ENCODE measurements at places on chromosomes 3 and 15.

DNA sequence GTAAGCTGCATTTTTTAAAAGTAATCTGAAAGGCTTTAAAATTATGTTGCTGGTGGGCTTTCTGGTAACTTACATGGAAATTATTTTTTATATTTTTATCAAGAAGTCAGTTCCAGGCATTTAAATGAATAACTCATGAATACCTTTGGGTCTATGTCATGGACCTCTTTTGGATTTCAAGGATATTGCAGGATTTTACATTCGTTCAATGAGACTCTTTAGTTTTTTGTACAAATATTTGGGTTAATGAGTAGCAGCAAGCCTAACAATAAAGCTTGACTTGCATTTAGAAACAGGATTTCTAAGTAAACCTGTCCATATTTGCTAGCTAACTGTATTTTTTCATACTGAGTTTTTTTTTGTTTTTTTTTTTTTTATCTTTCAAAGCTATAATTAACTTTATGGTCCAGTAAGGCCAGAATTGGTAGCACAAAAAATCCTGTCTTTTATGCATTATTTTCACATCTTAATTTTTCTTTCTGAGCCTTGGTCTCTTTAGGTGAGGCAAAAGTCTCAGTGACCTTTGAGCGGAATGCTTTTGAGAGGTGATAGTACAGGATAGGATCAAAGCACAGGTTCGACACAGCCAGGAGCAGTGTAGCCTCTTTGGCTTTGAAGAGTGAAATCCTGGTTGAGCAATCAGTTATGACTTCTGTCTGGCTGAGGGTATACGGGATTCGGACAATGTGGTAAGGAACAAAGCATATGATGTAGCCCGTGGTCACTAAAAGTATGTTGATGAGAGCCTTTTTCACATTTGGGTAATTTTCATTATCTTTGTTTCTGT lies 4.8 kb downstream of the GPR171 start:
- no peaks in the 10 kb centered on the region for H3K27me3 ChIP-seq
- DNase-seq = no peak
- peak overlapping the region; percentile 96 for H3K4me3 ChIP-seq
- H3K4me1 ChIP-seq = peaks cover 50% of the 10 kb centered on the region
- peak overlapping the region; percentile 99 for H3K27ac ChIP-seq

GRCh38 chr3:152365766-152366593 lies 97.3 kb downstream of the MBNL1 start:
- DNase-seq = no peak
- H3K27me3 ChIP-seq = no peaks in the 10 kb centered on the region
- peaks cover 51% of the 10 kb centered on the region for H3K36me3 ChIP-seq
- H3K27ac ChIP-seq = no peak overlapping the region
- H3K4me1 ChIP-seq = peaks cover 65% of the 10 kb centered on the region
- H3K4me3 ChIP-seq = no peak overlapping the region

GRCh38 chr15:74783072-74783807 lies 1.4 kb downstream of the CSK start:
- peaks cover 60% of the 10 kb centered on the region for H3K4me1 ChIP-seq
- no peaks in the 10 kb centered on the region for H3K27me3 ChIP-seq
- DNase-seq = no peak

DNA sequence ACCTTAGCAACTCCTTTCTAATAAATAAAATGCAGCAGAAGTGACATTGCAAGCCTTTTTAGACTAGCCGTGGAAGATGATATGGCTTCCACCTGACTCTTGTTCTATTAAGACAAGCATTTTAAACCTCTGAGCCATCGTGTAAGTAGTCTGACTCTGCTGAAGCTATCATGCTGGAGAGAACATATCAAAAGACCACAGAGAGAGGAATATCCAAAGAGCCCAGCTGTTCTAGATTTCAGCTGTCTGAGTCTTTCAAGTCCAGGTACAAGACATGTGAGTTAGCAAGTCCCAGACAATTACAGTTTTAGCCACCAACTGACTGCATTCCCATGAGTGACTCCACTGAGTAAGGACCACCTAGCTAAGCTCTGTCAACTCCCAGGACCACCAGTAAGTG lies 517.0 kb upstream of the NAALADL2 start:
- H3K27ac ChIP-seq = no peak overlapping the region
- no peaks in the 10 kb centered on the region for H3K27me3 ChIP-seq
- no peaks in the 10 kb centered on the region for H3K36me3 ChIP-seq
- H3K4me3 ChIP-seq = no peak overlapping the region
- no peaks in the 10 kb centered on the region for H3K4me1 ChIP-seq

GRCh38 chr3:102530415-102531181 lies 95.8 kb downstream of the ZPLD1 start:
- no peak overlapping the region for H3K4me3 ChIP-seq
- DNase-seq = no peak
- H3K27ac ChIP-seq = no peak overlapping the region
- H3K4me1 ChIP-seq = no peaks in the 10 kb centered on the region
- H3K27me3 ChIP-seq = peaks cover 3% of the 10 kb centered on the region

GRCh38 chr3:143849854-143850549 lies 1.7 kb upstream of the SLC9A9 start:
- H3K4me1 ChIP-seq = peaks cover 57% of the 10 kb centered on the region
- no peak overlapping the region for H3K27ac ChIP-seq
- H3K36me3 ChIP-seq = peaks cover 2% of the 10 kb centered on the region
- DNase-seq = no peak
- peak overlapping the region; percentile 94 for H3K4me3 ChIP-seq

DNA sequence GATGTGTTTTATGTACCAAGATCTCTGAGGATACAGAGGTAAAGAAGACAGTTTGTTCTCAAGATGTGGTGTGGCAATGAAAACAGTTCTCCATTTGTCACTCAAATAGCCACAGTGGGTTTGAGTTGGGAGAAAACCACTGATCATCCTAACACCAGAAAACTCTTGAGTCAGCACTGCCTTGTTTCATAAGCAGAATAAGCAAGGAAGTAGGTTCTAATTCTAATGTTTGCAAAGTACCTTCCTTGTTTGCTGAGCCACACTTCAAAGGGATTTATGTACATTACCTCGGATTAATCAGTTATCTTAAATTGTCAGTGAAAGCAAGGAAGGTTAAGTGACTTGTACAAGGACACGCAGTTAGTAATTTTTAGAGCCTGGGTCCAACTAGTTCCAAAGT lies 107.8 kb upstream of the BOC start:
- H3K36me3 ChIP-seq = no peaks in the 10 kb centered on the region
- no peak for DNase-seq
- H3K4me3 ChIP-seq = no peak overlapping the region
- H3K27me3 ChIP-seq = no peaks in the 10 kb centered on the region
- H3K4me1 ChIP-seq = peaks cover 5% of the 10 kb centered on the region

DNA sequence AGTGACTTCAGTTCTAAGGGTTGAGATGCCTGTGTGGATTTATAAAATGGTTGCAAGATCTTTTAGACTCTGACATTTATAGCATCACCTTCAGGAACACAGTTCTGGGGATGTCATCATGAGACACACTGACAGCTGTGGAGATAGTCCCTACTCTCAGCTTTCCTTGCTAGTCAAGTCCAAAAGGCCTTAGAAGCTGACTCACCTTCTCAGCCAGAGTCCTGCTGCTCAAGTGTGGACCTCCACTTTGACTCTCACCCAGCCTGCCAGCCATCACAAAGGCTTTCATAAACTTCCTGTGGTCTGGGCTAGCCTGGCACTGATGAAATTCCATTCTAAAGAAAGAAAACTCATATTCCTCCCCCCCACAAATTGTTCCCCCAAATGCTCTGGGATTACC lies 44.8 kb downstream of the TMEM39A start:
- peaks cover 3% of the 10 kb centered on the region for H3K36me3 ChIP-seq
- no peak overlapping the region for H3K4me3 ChIP-seq
- DNase-seq = no peak
- peaks cover 11% of the 10 kb centered on the region for H3K4me1 ChIP-seq

GRCh38 chr15:82890338-82890994 lies 62.1 kb downstream of the HOMER2 start:
- H3K27me3 ChIP-seq = peaks cover 2% of the 10 kb centered on the region
- H3K4me1 ChIP-seq = no peaks in the 10 kb centered on the region
- no peak overlapping the region for H3K27ac ChIP-seq
- no peak for DNase-seq

- no peak for DNase-seq
- H3K36me3 ChIP-seq = no peaks in the 10 kb centered on the region
- H3K27ac ChIP-seq = peak overlapping the region; percentile 40
- H3K4me1 ChIP-seq = peaks cover 21% of the 10 kb centered on the region
These were observed 2.7 kb upstream of the LSMEM2 start for GRCh38 chr3:50275996-50276761.

DNA sequence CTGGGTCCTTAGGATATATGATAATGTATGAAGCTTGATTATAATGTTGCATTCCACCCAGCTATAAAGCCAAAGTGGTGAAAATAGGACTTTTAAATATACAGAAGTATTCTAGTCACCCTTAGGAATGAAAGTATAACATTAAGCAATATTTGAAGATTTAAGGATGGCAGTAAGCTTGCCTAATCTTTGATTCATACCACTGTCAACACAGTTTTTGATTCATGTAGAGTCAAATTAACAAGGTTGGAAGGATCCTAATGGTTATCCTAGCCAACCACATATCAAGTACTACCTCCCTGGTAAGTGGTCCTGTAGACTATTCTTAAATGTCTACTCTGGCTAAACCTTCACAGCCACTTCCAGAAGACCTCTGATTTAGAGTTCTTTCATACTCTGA lies 18.6 kb downstream of the ARIH1 start:
- H3K4me3 ChIP-seq = no peak overlapping the region
- H3K27ac ChIP-seq = no peak overlapping the region
- no peaks in the 10 kb centered on the region for H3K27me3 ChIP-seq
- no peak for DNase-seq
- H3K4me1 ChIP-seq = peaks cover 37% of the 10 kb centered on the region

GRCh38 chr3:156483002-156483401 lies 71.9 kb downstream of the SSR3 start:
- H3K4me1 ChIP-seq = peaks cover 42% of the 10 kb centered on the region
- no peak overlapping the region for H3K4me3 ChIP-seq
- DNase-seq = no peak

- DNase-seq = no peak
- H3K36me3 ChIP-seq = peaks cover 3% of the 10 kb centered on the region
- H3K27ac ChIP-seq = no peak overlapping the region
- H3K4me1 ChIP-seq = no peaks in the 10 kb centered on the region
- H3K27me3 ChIP-seq = peaks cover 2% of the 10 kb centered on the region
These were observed 252.5 kb downstream of the ISL2 start for GRCh38 chr15:76588811-76589747.

GRCh38 chr3:18398448-18398847 lies 26.7 kb downstream of the SATB1 start:
- H3K27me3 ChIP-seq = no peaks in the 10 kb centered on the region
- peaks cover 87% of the 10 kb centered on the region for H3K36me3 ChIP-seq
- peak overlapping the region; percentile 59 for H3K27ac ChIP-seq
- peaks cover 93% of the 10 kb centered on the region for H3K4me1 ChIP-seq
- no peak overlapping the region for H3K4me3 ChIP-seq
- DNase-seq = no peak

DNA sequence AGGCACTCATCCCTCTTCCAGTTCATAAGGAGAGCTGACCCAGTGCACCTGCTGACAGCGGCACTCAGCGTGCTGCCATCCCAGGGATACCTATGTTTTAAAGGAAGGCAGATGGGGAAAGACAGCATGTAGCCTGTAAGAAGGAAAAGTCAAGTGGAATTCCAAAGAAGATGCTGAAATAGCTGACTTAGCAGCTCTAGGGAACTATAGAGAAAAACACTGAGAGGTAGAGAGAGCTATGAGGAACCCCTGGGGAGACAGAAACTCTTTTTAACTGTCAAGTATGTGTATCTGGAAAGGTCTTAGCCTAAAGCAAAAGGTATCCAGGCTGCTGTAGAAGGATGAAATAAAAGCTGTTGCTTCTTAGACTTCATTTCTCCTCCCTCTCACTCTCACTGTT lies 113.4 kb upstream of the BCL6 start:
- peaks cover 17% of the 10 kb centered on the region for H3K36me3 ChIP-seq
- no peak for DNase-seq
- H3K4me3 ChIP-seq = no peak overlapping the region
- no peak overlapping the region for H3K27ac ChIP-seq
- H3K4me1 ChIP-seq = peaks cover 1% of the 10 kb centered on the region

DNA sequence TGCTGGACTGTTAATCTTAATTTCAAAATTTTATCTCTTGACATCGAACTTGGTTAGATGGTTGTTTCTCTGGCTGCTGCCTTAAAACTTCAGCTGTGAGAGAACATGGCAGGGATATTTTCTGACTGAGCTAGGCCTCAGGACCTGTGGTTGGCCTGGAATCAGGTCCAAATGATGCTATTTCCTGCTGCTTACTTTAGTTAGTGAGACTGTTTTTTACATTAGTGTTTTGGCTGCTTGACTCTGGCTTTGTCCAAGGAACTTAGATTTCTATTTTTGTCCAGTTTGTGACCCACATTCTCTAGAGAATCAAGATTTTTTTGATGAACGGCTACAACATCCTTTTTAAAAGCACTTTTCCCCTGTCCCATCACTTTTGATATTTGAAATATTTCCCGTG lies 497.9 kb upstream of the SGO1 start:
- H3K4me1 ChIP-seq = no peaks in the 10 kb centered on the region
- no peak for DNase-seq
- H3K36me3 ChIP-seq = no peaks in the 10 kb centered on the region
- H3K27ac ChIP-seq = no peak overlapping the region
- H3K27me3 ChIP-seq = no peaks in the 10 kb centered on the region

DNA sequence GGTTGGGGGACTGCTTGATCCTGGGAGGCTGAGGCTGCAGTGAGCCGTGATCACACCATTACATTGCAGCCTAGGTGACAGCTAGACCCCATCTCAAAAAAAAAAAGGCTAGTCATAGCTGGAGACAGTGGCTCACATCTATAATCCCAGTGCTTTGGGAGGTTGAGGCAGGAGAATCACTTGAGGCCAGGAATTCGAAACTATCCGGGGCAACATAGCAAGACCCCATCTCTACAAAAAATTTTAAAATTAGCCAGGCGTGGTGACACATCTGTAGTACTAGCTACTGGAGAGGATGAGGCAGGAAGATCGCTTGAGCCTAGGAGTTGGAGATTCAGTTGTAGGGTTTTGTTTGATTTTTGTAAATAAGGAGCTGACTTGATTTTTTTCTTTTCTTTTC lies 45.6 kb downstream of the KNL1 start:
- no peak overlapping the region for H3K27ac ChIP-seq
- no peak for DNase-seq

DNA sequence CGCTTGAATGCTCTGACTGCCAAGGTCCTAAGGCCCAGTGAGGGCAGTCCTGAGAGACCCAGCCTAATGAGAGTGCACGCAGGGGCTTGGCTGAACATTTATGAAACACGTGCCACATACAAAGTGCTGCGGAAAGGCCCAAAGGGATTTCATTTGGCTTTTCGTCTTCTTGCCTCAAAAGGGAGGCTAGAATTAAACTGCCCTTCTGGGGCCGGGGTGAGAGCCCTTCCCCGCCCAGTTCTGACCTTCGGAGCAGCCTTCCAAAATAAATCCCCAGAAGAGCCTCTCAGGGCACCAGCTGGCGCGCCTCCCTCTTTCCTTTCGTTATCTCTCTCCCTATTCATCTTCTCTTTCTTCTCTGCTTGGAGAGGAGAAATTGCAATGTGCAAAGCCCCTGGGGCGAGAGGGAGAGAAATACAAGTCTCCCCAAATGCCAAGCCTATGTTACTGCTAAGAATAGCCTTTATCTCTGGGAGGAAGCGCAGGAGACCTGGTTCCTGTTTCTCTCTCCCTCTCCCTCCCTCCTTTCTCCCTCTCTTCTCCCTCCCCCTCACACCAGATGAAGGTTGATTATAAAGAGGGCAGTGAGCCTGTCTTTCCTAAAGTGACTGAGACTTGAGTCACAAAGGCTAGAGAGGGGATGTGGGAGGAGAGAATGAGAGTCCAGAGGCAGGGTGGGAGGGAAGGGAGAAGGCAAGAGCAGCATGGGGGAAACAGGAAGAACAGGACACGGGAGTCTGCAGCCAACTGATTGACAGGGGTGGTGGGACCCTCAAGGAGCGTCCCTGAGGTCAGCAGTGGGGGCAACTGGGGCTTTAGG lies 36.7 kb upstream of the NDUFB4 start:
- H3K27ac ChIP-seq = peak overlapping the region; percentile 50
- H3K27me3 ChIP-seq = peaks cover 2% of the 10 kb centered on the region
- no peak for DNase-seq
- peaks cover 23% of the 10 kb centered on the region for H3K4me1 ChIP-seq
